ENCODE measurements at places on chromosomes 2 and 18.

GRCh38 chr18:48792611-48793380 is 158.0 kb downstream of the SMAD7 start:
- no peak for DNase-seq

DNA sequence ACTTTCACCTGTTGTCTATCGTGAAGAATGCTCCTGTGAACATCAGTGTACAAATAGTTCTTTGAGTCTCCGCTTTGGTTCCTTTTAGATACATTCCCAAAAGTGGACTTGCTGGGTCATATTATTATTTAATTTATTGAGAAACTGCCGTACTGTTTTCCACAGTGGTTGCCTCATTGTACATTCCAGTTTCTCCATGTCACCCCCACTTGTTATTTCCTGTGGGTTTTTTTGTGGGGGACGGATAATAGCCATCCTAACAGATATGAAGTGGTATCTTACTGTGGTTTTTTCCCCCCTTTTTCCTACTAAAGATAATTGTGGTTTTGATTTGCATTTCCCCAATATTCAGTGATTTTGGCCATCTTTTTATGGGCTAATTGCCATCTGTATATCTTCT is 53.8 kb downstream of the SMCHD1 start:
- no peak for DNase-seq

GRCh38 chr2:72619626-72620025 is 206.2 kb downstream of the EXOC6B start:
- no peak for DNase-seq

- no peak for DNase-seq
Measured at GRCh38 chr2:144240656-144241339, 279.1 kb downstream of the ZEB2 start.

DNA sequence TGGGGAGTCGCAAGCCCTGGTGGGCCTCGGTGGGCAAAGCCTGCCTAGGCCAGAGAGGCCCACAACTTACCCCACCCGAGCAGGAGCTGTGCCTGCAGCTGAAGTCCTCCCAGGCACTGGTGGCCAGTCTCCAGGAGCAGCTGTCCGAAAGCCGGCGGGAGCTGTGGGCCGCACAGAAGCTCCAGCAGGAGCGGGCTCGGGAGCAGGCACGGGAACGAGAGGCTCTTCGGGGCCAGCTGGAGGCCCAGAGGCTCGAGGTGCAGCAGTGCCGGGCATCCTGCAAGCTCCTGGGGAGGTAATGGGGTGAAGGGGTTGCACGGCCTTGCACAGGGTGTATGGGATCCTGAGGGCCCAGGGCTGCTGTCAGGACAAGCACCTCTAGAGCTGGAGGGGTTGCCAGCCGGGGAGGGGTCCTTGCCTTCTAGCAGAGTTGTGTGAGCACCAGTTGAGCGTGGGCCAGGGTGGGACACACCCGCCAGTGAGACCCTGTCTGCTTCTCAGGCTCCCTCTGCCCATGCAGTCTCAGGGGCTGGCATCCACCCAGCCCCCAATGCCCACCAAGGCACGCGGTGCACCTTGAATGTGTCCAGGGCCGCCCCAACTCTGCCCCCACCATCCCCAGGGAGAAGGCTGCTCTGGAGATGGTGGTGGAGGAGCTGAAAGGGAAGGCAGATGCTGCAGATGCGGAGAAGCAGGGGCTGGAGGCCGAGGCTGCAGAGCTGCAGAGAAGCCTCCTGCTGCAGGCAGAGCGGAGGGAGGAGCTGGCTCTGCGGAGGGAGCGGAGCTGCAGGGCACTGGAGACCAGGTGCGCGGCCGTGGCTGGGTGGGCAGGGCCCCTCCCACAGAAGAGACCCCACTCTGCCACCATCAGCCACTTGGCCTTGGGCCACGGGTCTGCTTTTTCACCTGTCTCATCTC is 27.2 kb downstream of the CROCC2 start:
- no peak for DNase-seq

DNA sequence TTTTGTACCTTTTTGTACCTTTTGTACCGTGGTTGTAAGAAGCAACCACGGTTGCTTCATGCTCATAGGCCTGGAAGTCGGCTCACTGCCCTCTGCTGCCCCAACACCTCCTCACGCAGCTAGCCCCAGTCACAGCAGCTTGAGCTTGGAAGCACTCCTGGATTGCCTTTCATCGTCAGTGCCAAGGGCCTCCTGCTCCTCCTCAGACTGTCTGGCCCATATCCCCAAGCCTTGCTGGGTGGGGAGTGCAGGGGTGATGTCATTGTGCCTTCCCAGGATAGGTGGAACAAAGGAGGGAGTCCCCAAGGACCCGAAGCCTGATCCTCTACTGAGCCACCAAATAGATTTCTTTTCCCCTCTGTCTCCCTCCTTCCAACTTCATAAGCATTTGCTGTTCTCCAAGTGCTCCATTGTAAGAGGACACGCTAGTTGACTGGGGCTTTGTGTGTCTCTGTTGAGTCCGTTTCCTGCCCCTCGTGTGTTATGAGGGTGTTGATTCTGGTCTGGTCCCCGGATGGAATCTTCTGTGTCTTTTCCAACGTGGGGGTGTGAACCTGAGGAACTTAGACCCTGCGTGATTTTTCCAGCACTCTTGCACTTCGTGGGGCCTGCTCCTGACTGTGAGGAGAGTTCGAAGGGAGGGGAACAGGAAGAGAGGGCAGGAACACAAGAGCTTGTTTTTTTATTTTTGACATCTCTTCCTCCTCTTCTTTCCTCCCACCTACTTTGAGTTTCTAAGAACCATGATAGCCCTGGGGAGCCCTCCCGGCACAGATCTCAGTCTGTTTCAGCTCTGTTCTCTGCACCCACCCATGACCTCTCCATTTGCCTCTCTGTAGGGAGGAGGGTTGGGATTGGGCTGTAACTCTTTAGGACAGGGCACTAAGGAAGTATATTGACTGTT is 127.2 kb upstream of the EML6 start:
- DNase-seq = no peak

GRCh38 chr18:26301681-26302080 is 75.4 kb downstream of the TAF4B start:
- no peak for DNase-seq

DNA sequence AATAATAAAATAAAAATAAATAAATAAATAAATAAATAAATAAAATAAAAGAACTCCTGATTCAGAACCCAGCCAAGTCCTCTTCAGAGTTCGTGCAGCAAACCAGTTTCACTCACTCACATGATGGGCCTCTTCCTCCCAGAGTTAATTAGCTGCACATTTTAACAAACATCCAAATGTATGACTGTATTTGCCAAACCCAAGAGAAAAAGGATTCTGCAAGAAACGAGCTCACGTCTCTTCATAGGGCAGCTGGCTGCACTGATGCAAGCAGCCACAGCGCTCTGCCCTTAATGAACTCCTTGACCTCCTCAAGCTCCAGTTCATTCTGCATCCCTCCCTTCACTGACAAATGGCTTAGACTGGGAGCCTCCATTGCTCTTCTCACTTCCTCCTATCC is 55.1 kb downstream of the MREG start:
- no peak for DNase-seq

- no peak for DNase-seq
Measured at GRCh38 chr2:170217778-170218251, 39.9 kb downstream of the MYO3B start.

- no peak for DNase-seq
Measured at GRCh38 chr2:172769879-172770278, 34.2 kb downstream of the RAPGEF4 start.

GRCh38 chr2:64652231-64653108 is 1.2 kb downstream of the SERTAD2 start:
- no peak for DNase-seq

DNA sequence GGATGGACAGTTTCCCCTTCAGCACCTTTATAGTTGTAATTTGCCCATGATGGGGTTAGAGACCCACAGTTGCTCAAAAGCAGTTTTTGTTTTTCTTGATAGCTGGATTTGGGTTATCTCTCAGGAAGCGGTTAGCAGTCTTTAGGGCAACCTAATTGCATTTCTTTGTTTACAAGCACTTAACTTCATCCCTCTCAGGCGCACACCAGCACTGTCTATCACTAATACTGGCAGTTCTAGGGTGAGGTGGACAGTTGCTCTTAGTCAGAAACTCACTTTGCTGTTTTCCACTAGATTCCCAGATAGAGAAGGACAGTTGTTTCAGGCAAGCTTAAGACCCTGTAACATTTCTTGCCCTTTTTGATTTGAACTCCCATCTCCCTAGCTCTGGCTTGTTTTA is 146.0 kb downstream of the AGAP1 start:
- no peak for DNase-seq

- no peak for DNase-seq
Measured at GRCh38 chr18:52288403-52289004, 51.5 kb upstream of the DCC start.

GRCh38 chr2:23009545-23010149 is 375.3 kb upstream of the KLHL29 start:
- no peak for DNase-seq

- no peak for DNase-seq
Measured at GRCh38 chr2:45072064-45072861, 63.0 kb upstream of the SIX2 start.

- no peak for DNase-seq
Measured at GRCh38 chr2:227513113-227513512, 41.2 kb downstream of the AGFG1 start.

GRCh38 chr2:39608263-39608575 is 57.5 kb upstream of the TMEM178A start:
- no peak for DNase-seq

DNA sequence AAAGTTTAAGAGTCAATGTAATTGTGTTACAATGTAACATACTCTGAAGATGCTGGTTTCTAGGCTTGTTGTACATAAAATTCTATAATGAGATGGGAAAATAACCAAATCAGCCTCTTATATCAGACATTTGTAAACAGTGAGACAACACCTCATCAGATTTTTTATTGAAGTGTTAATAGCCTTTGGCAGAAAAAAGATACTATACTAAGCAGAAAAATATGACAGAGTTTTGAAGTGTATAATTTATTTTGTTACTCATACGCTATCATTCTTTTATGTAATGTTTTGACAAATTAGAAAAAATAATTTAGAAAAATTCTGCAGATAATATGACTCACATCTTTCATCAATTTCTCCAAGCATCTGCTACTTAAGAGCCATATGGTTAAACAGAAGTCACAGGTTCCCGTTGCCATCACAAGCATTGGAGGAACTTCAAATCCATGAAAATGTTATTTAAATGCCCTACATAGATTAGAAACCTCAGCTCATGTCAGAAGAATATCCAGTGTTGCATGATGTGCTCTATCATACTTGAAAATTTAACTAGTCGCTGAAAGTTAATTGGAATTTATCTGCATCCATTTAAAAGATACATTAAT is 535.4 kb downstream of the LRP1B start:
- DNase-seq = no peak

- no peak for DNase-seq
Measured at GRCh38 chr2:224062481-224063297, 23.6 kb upstream of the SERPINE2 start.

- DNase-seq = no peak
Measured at GRCh38 chr2:5077479-5078089, 614.6 kb upstream of the SOX11 start.

GRCh38 chr2:61660511-61661388 is 122.6 kb upstream of the XPO1 start:
- DNase-seq = no peak

DNA sequence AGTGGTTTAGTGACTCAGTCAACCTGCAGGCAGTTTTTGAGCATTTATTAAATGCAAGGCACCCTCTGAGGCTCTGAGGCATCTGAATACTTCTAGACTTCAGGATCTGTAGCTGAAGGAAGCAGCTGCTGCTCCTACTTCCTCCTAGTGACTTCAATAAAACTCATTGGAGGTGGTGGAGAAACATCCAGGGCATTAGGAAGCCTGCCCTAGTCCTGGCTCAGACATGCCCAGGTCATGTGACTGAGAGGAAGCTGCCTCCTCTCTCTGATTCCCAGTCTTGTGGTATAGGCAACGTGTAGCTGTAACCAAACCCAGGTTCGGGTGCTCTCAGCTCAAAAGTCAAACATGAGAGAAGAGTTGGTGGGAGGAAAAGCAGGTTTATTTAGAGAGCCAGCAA is 287.2 kb upstream of the GYPC start:
- DNase-seq = no peak

GRCh38 chr18:66708646-66709045 is 104.8 kb upstream of the CDH19 start:
- no peak for DNase-seq

- peak; percentile 24 for DNase-seq
Measured at GRCh38 chr2:203802342-203803052, 65.1 kb upstream of the CTLA4 start.

DNA sequence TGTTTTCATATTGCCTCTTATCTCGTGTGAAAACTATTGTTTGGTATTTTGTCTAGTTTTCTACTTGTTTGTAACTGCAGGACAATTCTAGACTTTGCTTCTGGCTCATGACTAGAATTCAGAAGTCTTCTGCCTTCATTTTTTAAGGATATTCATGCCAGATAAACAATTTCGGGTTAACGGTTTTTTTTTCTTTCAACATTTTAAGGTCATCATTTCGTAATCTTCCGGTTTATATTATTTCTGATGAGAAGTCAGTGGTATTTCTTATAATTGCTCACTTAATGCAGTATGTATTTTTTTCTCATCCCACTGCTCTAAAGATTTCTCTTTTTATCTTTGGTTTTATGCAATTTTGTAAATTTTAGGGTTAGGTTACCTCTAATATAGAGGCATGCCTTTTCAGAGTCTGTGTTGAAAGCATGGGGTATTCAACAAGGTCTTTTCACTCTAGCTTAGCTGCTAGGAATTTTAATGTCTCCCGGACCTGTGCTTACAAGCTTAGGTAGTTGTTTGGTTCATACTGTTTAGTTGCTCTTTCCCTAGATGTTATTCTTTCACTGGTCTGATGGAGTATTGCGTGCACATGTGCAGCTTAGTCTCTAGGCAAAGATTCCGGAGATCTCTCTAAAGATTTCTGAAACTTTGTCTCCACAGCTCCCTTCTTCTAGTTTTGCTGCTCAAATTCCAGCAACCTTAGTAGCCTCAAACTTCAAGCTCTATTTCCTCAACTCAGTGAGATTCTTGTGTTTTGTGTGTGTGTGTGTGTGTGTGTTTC is 198.1 kb downstream of the MCFD2 start:
- DNase-seq = no peak

- no peak for DNase-seq
Measured at GRCh38 chr2:36438449-36438977, 82.9 kb downstream of the CRIM1 start.

DNA sequence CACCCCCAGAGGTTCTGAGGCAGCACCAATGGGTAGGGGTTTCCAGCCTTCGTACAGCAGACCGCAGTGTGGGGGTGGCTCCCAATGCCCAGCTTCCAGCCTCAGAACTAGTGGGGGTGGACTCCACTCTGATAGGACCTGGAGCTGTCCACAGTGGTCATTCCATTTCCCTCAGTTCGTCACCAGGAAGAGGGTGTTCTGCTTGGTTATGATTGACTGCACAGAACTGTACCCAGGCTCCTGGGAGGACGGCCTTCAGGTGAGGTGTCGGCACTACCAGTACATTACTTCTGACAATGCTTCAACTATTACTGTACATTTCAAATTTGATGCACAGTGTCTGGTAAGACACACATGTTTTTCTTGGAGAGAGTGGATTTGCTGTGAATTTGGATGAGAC is 150.3 kb upstream of the CAPN13 start:
- DNase-seq = no peak

- no peak for DNase-seq
Measured at GRCh38 chr2:152480821-152481399, 145.9 kb downstream of the FMNL2 start.

Data from activated CD4-positive, alpha-beta T cell treated with anti-CD3 and anti-CD28 coated beads, Interleukin-2, amount 50 U/mL, for 4 hours (primary cell).